ENCODE measurements at places on chromosomes 16 and 17.

GRCh38 chr17:30352240-30352814, 18.5 kb upstream of the TMIGD1 start:
- DNase-seq, result no peak

DNA sequence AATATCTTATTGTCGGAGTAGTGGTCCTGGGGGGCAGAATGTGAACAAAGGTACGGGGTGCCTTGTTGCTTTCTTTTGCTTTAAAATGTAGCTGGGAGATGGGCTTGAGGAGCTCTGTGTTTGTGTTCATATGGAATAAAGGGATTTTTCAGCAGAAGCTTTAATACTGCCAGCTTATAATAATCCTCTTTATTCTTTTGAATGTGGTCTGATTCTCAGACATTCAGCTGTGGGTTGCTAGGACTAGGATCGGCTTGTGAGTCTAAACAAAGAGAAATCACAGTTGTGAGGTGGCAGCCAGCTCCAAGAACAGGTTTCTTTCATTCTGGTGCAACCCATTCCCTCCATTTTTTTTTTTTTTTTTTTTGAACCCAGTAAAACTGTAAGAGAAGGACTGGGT, 7.2 kb downstream of the MRPL58 start:
- DNase-seq, result no peak

DNA sequence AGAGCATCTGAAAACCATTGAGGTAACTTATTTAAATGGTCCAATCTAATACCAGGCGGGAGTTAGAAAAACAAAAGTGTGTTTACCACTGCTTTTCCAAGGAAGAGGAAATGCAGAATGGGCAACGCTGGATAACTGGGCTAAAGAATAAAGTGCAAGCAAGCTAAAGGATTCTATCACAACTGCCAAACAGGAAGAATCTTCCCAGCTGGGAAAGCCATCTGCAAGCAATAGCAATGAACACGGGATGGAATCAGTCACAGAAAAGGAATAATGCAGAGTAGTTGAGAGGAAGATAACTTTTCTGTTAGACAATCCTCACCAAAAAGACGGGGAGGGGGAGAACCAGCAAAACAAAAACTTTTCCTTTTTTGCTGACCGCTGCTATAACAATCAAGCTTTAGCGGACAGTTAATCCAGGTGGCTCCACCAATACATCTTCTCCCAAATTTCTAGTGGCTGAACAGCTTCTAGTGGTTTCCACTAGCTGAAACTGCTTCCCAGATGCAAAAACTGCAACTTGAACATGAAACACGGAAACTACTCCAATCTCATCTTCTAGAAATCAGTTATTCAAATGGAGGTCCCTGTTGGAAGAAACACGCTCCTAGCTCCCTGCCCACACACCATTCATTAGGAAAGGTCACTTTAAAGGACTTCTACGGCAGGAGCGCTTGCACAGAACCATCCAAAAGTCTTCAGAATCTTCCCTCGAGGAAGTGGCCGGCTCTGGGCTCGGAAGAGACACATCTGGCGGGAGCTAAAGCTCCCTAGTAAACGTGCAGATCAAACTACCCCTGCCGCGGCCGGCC, 929 bp downstream of the TMEM11 start:
- DNase-seq, result no peak

DNA sequence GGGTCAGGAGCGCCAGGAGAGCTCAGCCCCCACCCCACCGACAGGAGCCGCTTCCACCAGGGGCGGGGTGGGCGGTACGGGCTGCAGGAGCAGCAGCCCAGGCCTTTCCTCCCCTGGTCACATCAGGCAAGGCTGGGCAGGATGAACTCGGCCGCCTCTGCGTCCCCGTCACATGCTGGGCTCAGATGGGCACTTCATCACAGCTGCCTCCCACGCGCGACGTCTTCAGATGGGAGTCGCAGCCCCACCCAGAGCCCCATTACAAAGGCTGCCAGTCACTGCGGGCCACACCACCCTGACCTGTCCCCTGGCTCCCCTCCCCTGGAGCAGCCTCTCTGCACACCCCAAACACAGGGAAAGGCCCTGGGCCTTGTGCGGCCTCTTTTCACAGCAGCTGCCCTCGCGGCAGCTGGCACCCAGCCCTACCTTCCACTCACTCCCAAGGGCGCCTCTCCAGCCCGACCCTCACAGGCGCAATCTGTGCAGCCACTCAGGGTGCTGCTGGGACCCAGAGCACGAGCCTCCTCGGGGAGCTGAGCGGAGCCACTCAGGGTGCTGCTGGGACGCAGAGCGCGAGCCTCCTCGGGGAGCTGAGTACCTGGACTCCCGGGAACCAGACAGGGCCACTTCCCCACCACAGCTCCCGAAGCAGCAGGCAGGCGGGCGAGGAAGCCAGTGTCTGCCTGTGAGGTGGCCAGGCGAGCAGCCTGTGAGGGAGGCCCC, 4.7 kb downstream of the ZNF598 start:
- no peak for DNase-seq

DNA sequence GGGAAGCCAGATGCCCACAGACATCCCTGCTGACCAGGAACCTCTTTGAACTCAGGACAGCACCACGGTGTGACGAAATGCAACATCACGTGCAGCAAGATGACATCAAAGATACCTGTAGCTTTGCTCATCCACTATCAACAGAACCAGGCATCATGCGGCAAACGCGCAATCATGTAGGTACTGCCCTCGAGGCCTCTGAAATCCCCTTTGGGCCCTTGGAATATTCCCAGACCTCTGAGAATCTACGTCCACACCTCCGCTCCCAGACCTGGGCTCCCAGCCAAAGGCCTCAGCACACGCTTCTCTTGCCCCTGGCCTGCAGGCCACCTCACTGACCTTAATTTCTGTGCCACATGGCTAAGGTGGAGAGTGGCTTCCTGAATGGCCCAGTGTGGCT, 7.3 kb downstream of the CX3CL1 start:
- DNase-seq, result no peak

DNA sequence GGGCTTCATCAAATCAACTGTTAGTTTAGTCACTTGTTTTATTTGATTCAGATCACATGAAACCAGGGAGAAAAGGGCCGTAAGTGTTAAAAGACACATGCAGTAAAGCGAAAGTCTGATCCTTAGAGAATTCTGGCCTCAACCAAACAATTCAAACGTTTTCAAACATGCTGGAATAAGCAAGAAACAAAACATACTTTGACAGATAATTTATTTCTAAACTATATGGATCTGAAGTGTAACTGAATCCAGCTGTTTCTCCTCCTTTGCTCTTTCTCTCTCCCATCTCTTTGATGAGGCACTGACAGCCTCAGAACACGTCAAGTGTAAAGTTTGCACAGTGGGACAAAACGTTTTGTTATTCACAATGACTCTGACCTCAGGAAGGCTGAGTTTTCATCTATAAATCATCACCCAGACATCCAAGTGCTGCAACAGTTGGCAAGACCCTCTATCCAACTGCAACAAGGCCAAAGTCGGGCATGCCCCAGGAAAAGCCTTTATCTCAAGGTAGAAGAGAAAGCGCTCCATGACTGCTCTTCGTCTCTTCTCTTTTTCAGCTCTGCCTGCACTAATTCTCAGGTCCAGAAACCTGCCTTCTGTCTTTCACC, 267.1 kb upstream of the MYOCD start:
- no peak for DNase-seq

- no peak for DNase-seq
Observed at GRCh38 chr17:65656390-65657250, 95.2 kb upstream of the AXIN2 start.

DNA sequence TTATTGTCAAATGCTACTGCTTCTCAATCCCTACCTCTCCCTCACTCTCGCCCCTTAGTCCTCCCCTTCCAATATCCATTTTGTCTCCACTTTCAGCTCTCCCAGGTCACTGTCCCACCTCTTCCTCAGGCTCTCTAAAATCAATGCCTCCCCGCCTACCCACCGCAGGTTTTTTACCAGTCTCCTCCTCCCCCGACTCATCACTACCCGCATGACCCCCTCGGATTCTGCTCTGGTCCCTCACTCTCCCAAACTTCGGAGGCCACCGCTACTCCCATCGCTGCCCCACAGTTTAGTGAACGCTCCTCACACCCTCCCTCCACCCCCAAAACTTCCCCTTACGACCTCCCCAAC, 513 bp downstream of the CRLF3 start:
- no peak for DNase-seq

DNA sequence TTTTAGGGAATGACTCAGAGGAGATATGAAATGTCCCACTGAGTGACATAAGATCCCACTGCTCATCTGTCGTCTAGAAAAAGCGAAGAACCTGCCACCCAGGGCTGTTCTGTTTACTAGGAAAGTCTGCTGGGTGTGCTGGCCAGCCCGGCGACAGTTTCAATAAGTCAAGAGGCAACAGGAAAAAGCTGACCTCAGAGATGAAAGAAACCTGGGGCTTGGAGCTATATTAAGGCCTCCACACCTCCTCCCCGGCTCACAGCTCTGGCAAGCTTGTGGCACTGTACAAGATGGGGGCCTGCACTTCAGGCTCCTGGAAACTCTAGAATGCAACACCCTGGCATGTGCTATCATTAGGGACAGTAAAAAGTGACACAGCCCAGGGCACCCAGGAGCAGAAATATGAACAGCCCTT, 10.6 kb downstream of the ZFHX3 start:
- DNase-seq, result no peak

GRCh38 chr16:88088161-88088581, 136.9 kb downstream of the BANP start:
- DNase-seq, result no peak

DNA sequence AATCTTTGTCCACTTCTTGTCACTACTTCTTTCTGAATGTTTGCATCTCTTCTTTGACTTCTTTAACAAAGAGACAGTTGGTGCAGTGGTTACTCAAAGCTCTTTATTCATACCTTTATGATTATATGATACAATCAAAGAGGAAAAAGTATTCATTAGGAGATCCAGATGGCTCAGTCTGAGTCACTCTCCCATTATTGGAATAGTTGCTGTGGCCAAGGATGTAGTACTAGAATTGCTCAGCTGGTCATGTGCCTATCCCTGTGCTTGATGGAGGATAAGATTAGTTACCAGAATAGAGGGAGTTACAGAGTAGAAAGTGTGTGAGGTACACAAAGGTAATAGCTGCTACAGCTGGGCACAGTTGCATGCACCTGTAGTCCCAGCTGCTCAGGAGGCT, 18.3 kb downstream of the BCAS3 start:
- no peak for DNase-seq

DNA sequence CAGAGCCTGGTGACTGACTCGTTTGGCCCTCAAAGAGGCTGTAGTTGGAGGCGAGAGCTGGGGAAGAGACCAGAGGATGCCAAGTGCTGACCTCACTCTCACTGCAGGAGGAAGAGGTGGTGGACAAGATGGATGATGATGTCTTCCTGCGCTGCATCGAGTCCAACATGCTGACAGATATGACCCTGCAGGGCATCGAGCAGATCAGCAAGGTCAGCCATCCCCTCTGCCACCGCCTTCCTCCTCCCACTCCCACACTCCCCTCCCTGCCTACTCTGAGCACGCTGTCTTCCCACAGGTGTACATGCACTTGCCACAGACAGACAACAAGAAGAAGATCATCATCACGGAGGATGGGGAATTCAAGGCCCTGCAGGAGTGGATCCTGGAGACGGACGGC, 26.9 kb downstream of the POLR2A start:
- DNase-seq, result no peak

DNA sequence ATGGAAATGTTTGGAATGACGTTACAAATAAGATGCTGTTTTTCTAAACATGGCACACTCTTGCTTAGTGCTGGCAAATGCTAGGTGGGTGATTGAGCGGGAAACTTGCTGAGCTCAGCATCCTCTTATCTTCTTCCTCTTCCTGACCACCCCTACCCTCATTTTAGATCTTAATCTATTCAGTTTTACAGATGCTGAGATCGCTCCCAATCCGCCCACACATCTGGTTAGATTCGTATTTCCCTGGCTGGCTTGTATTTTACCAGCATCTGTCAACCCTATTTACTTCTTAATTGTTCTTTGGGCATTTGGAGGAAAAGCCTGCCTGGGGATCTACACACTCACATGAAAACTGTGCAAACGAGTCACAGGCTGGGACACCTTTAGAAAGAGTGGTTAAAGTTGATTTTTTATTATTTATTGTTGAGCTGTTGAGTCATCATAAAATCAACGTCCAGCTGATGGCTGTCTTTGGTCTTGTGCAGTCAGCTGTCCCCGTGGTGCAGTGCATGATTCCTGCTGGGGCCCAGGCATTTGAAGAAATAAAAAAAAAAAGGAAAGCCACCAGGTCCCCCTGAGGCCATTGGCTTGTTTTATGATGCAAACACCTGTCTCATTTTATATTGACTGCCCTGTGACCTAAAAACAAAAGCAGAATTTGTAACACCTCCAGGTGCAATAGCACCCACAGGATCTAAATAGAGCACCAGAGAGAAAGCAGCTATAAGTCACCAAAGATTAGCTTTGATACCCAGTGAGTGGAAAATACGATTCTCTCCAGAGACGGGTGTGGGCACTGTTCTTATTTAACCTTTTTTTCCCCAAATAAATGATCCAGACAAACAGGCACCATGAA, 258.6 kb downstream of the HS3ST3B1 start:
- no peak for DNase-seq

DNA sequence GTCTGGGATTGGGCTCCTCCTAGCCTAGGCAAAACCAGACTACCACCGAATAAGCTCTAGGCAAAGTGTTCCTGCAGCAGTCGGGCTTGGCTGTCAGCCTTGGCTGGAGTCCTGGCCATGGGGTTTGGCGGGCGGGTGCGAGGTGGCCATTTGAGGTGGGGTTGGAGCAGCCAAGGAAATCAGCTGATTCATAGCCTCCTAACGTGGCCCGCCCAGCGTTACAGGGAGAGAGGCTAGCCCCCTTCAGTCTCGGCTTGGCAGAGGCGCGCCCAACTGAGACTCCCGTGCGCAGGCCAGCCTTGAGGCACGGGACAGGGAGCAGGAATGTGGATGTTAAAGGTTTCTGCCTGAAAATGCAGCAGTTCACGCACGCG, 1.9 kb downstream of the PMP22 start:
- no peak for DNase-seq

- no peak for DNase-seq
Observed at GRCh38 chr16:89018282-89019158, 41.5 kb upstream of the CBFA2T3 start.

DNA sequence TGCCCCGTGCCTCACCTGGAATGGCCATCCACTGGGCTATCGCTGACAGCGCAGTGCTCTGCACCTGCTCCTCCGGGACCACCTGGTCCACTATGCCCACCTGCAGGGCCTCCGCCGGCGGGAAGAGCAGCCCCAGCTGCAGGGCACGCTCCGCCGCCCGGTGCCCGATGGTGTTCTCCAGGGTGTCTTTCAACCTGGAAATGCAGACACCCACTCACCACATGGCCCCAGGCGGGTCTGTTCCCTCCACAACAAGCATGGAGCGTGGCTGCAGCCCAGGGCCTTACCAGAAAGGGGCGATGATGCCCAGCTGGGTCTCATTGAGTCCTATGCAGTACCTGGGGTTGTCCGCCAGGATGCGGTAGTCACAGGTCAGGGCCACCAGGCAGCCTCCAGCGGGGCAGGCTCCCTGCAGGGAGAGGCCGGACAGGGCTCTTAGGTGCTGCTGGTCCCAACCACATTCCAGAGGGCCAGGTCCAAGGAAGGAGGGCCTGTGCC, 6.8 kb downstream of the DNASE1L2 start:
- DNase-seq, result no peak
